Inflammatory macrophage treated with lipopolysaccharide for 4 hours (primary cell): ENCODE measurements at places on chromosomes 3 and 15.

DNA sequence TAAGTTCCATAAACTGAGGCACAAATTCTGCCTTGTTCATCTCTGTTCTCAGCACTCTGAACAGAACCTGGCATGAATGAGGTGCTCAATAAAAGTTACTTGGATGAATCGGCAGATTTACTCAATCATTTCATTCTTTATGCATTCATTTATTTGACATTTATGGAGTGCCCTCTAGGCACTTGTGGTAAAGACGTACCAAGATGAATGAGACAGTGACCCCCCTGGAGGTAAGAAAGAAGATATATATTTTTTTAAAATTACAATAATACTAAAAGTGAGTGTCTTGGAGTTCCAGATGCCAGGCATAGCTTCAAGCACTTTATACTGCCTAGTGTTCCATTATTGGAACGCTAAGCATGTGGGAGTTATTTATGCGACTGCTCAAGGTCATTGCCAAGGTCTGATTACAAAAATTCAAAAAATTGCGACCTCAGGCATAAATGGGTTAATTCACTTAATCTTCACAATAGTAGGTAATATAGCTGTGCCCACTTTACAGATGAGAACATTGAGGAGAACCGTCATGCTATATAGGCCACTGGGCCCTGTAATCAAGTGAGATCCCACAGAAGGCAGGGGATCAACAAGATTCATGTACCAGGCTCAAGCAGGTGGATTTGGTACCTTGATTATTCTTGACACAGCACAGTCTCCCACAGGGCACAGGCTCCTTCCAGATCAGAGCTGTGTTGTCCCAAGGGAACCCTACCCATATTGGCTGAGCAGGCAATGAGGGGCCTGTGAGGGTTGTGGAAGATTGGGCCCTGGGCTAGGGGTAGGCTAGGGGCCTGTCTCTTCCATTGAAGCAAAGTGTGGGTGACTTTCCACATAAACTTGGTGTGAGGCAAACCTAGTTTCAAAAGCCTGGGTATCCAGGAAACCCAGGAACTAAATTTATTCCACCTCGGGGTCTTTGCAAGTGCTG lies 10.7 kb downstream of the XIRP1 start:
- DNase-seq: no peak

DNA sequence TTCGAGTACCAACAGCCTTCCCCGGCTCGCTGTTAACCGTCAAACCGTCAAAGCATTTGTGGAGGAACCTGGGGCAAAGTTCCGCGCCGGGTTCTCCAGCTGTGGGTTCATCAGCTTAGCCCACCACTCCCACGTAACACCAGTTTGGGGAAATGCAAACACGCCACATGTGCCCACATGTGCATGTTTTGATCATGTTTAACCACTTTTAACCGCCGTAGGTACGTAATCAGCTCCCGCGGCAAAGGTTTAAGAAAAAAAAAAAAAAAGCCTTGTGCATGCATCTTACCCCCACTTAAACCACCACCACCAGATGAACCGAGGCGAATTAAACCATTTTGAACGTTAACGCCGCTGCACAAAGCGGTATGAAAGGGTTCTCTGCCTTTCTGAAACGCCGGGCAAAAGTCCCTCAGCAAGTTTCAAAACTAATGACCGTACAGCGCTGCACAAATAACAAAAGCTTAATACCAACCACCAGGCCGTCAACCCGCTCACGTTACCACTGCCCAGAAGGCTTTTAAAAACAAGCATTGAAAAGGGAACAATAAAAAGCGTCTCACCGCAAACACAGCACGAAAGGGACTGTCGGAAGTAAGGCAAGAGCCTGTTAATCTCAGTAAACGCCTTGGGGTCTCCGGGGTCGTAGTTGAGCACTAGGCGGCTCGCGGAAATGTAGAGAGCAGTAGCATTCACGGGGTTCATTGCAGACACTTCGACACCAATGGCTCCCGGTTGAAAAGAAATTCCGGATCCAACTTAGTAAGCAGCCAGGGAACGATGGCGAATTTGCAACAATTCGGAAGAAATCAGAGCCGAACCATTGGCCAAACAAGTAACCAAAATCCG lies 1.5 kb downstream of the MSL2 start:
- DNase-seq: peak; percentile 66

GRCh38 chr3:3689601-3690375 lies 109.4 kb upstream of the LRRN1 start:
- DNase-seq: no peak

DNA sequence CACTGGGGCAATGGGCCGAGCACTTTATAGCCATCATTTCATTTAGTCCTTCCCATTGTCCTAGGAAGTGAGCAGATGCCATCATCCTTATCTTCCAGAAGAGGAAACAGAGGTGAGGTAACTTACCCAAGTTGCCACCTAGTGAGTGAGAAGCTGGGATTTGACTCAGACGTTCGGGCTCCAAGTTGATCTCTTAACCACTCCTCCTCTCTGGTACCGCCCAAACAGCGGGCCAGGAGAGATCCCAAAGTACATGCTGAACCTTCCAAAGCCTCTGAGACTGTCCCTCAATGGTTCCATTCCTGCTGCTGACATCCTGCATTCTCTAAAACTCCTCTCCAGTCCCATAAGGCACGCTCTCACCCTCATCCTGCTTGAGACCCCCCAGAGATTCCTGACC lies 56.2 kb downstream of the EXOG start:
- DNase-seq: no peak

DNA sequence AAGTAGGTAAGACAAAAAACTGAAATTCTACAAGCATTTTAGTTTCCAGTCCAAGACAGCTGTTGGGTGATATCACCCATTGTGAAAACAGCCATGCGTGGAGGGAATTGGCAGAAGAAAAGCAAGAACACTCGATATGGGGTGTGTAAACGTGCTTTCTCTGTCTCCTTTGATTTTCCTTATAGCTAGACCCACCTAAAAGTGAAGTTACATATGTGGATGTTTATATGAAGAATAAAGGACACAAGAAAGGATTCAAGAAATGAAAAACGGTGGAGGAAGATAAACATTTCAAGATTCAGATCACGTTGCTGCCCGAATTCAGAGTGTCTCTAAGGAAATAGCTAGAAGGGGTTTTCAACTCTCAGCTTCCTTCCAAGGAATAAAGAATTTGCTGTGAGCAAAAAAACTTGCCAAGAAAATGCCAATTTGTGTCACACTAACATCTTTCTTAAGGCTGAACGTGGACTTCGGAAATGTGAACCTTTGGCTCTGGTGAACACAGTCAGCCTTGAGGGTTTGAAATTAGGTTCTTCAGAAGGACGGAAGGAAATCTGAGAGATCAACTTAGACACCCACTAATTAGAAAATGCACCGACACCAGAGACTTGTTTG lies 269.0 kb upstream of the ADAMTS9 start:
- no peak for DNase-seq

- peak; percentile 98 for DNase-seq
These were observed 44.6 kb downstream of the SH3BP5 start for GRCh38 chr3:15287565-15288330.

DNA sequence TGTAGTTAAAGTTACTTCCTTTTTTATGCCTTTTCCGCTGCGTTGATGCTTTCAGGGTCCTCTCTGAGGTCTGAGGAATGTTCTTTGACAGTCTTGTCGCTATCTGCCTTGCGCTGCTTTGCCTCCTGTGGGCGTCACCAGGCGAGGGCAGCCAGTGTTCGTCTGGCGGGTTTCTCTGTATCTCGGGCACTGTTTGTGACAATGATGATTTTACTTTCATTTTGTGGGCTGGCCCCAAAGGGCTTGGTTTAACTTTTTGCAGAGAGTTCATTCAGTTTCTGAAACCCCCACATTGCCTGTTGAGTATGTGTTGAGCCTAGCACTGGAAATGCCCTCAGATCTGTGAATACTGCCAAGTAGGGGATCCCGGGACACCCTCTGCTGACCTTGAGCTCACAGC lies 24.6 kb upstream of the SACM1L start:
- peak; percentile 76 for DNase-seq

- DNase-seq: no peak
These were observed 4.0 kb downstream of the HDAC11 start for GRCh38 chr3:13483988-13484695.
